ENCODE measurements at places on chromosomes 16 and 17.
A peak's percentile ranks its signal among the peaks of the same experiment; 100 is the strongest.

GRCh38 chr17:82160075-82160474 lies 52.6 kb downstream of the CCDC57 start:
- no peak for DNase-seq

- no peak for DNase-seq
Observed at GRCh38 chr16:11047057-11047456, 102.7 kb downstream of the CLEC16A start.

- no peak for DNase-seq
Observed at GRCh38 chr17:81741594-81742452, 29.7 kb downstream of the SLC25A10 start.

GRCh38 chr17:17700251-17700969 lies 19.2 kb downstream of the RAI1 start:
- DNase-seq, result no peak

- DNase-seq, result peak; percentile 70
Observed at GRCh38 chr16:50696575-50697420, 3.4 kb downstream of the NOD2 start.

DNA sequence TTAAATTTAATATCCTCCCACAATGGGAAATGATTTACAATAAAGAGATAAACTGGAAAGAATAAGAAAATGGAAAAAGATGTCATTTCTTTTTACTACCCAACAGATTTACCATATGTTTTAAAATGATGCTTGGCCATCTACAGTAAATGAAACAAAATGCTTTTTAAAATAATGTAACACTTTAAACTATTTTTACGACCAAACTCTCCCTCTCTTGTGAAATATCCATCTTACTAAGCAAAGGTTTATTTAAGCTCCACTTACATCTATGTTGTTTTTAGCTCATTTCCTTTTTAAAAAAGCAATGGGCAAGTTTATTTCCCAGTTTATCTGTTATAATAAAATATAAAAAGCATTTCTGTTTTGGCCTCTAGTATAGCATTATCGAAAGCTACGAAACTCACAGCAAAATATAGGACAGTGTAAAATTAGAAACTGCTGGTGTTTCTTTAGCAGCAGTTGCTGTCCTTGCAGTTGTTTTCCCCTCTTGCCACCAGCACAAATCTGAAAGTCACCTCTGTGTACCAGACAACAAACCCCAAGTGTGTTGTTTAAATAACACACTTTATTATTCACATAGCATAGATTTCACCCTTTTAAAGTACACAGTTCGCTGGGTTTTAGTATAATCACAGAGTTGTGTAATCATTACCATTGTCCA lies 195.1 kb downstream of the CDRT15L2 start:
- no peak for DNase-seq

DNA sequence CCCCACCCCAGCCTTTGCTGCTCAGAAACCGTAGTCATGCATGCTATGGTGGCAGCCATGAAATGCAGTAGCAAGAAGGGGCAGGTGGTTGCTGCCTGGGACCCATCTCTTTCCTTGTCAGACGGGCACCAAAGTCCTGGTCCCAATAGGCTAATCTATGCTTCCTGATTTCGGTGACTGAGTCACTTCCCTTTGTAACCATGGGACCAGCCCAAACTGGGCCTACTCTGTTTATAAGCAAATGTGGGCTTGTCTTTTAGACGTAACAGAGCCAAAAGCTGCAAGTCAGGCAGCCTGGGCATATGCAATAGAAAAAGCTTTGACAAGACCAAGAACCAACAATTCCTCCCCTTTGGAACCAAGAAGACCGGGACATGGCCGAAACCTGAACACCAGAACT lies 99.1 kb upstream of the RBBP6 start:
- DNase-seq, result no peak

- DNase-seq, result no peak
Observed at GRCh38 chr17:37483311-37484039, 6.2 kb upstream of the DUSP14 start.

DNA sequence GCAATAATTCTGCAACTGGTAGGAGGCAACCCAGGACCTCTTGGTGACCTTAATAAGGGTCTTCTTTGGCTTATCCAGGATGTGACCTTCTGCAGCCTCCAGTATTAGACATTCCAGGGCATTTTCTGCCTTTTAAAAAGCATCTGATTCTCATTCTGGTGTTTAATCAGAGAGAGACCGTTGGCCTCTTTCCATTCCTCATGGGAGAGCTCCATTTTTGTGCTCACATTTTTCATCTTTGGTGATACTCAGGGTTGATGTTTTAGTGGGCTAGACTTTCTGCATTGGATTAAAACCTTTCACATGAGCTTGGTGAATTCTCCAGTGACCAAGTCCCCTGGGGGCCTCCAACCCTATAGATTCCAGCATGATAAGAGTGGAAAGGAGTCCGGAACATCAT lies 150.2 kb upstream of the CACNG5 start:
- DNase-seq, result no peak

DNA sequence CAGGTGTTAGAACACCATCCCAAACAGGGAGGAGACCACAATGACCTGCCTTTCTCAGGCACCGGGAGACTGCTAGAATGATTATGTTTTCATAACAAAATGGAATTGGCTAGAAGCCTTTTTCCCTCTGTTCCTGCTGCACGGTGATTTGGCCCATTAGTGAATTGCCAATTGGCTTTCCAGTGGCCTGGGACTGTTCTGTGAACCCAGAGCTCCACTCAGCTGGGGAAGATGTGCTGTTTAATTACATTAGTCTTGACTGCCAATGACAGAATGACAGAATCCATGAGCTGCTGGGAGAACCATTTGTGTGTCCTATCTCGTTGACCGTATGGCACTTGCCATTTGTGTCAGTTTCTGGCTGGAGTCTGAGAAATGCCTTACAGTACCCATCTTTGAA lies 242.9 kb downstream of the CDH11 start:
- DNase-seq, result no peak

DNA sequence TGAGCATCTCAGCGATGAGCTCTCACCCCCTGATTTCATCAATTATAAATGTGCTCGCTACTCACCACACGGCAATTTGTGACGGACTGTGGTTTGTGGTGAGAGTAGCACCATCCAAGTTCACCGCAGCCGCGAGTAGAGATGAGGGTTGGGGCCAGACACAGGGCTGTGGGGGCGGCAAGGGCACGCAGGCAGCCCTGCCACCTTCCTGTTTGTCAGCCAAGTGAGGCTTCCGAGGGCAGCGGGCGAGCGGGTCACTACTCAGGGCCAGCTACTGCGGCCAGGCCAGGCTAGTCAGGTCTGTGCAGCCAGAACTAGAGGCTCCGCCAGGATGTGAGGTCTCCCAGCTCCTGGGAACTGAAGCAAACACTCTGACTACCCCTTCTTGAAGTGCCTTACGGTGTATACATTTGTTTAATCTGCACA lies 39.6 kb upstream of the MEOX1 start:
- DNase-seq, result peak; percentile 74

- peak; percentile 94 for DNase-seq
Observed at GRCh38 chr17:44014437-44015172, at the start of gene TMEM101. TMEM101 (minus strand) TSS chr17:44014963; CDS start chr17:44014952, 11 bp downstream.

- no peak for DNase-seq
Observed at GRCh38 chr16:55849536-55849935, 16.6 kb upstream of the CES1 start.

DNA sequence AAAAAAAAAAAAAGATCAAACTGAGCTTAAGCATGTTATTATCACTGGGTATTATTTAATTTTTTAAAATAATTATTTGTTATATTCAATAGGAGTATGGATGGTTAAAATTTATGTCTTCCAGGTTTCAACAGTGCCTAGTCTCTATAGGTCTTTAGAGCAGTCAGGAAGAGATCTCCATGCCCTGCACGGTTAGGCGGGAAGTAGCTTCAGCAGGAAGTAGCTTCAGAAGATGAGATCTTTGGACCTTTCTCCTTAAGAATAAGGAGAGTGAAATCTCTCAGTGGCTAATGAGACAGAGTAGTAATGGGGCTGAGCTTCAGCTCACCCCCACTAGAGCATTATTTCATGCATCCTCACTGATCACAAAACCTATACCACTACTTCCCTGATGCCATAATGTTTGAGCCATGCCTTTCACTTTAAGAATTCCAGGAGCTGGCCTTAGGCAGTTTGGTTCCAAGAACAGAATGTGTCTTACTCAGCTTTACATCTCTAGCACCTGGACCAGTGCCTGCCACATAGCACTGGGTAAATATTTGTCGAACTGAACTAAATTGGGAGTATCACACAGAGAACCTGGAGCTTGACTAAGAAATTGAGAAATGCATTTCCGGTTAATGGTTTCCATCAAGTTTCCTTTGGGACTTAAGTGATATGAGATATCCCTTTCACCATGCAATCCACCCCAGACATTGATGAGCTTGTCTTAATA lies 43.5 kb downstream of the SCPEP1 start:
- DNase-seq, result no peak

DNA sequence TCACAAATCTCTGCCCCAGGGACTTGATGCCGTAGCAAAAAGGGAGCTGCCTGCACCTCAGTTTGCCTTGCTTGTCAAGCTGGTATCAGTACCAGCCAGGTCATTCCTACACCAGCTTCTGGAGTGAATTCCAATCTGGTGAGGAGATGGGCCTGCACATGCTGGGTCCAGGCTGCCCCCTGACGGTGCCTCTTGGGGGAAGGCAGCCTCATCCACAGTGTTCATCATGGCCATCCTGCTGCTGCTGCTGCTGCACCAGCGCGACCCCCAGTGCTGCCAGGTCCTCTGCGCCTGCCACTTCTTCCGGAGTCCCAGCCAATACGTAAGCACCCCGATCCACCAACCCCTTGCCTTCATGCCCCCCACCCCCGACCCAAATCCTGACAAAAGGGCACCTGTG lies 8.3 kb downstream of the MRPL27 start:
- DNase-seq, result no peak

DNA sequence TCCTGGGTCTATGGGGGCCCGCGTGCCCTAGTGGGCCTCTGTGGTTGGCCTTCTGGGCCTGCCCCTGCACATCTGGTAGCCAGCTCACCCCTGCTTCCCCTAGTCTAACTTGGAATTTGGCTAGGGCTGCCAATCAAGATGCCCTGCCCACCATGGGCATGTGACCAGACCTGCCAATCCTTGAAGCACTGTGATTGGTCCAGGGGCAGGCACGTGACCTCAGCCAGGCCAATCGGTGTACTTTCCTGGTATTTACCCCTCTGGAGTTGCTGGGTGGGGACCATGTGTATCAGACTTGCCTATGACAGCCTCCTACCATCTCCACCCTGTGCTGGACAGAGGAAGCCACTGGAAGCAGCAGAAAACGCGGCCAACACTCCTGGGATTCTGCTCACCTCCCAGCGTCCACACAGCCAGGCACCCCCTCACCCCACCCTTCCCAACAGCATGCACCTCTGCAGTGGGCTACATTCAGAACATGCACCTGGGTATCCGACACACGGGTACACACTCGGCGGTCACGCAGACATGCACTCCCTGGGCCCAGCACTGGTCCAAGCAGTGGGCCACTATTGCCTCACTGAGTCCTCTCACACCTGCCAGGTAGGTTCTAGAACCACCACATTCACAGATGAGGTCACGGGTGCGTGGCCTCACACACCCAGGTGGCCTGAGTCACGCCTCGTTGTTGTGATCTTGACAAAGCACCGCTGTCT lies 96.9 kb downstream of the RBFOX3 start:
- no peak for DNase-seq

- DNase-seq, result no peak
Observed at GRCh38 chr16:17404941-17405689, 65.6 kb downstream of the XYLT1 start.
